ENCODE measurements at places on chromosomes 13 and 19. TPM values are rescaled to one million over a fixed set of nuclear protein-coding genes. Genes with fewer than 3 reads are reported as not detected.

Gene RNF113B
- polyA plus RNA-seq = not detected

Gene ATP12A
- polyA plus RNA-seq = 2.2 TPM

Gene LYPD5
- polyA plus RNA-seq = 3.2 TPM

Gene C1QTNF9B
- polyA plus RNA-seq = 0.34 TPM

Gene CNN2
- polyA plus RNA-seq = 127 TPM

DNA sequence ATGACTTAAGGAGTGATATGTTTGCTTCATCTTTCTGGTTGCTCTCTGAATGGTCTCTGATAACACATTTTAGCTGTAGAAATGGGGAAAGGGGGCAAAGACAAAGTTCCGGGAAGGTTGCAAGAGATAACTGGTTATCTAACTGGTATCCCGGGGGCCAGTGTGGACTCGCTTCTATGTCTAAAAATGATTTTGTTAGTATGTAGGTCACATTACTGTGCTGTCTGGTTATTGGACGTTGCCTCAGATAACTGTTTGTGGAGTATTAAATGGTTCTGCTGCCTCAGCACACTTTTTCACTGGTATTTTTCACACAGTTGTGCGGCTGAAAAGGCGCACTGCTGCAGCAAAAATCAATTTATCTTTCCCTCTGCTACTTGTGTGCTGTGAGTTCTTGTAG is 63.0 kb upstream of the ZNF536 start:
- DNase-seq = no peak

DNA sequence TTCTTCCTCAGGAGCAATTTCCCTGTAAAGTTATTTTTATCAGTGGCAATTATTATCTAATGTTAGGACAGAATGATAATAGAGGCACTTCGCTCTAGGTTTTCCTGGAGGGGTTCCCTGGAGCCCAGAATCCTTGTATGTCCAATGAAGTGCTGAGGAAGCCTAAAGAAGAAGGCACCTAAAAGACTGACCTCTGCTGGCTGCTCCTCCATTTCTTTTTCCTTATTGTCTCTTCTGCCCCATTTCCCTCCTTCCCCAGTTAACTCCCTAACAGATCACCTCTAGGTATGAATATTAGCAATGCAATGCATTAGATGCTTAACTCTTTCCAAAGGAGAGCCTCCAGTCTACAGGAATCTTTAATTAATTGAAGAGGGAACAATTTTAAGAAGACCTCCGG is 985.4 kb downstream of the DIAPH3 start:
- no peak for DNase-seq

DNA sequence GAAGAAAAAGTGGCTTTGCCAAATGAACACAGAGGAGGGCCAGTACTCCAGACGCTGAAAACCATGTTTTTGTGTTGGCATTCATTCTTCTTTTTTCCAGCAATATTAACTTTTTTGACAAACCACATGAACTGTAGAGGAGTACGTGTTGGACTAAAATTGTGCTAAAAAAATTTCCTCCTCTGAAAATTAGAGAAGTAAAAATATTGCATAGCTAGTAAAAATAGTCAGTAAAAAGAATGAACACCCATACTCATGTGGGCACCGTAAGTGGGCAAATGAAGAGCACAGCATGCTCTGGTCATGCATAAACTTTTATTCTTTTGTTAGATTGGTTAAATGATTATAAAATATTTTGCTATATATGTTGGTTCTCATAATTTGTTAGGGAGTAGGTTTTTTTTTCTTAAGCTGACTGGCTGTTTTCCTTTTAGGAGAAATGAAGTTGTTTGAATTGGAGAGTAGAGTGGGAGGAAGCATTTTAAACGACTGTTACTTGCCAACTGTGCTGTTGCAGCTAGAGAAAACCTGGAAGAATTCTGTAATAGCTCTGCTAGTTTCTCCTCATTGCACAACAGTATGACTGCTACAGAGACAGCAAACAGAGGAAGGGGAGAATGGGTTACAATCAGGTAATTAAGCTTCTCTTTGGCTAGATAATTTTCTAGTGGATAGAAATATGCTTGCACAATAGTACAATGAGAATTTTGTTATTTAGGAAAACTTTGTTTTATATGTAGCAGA is 222.4 kb downstream of the KCTD12 start:
- DNase-seq = no peak

- DNase-seq = no peak
Measured at GRCh38 chr13:109610517-109610916, 175.9 kb downstream of the IRS2 start.

GRCh38 chr13:32454886-32455593 is 27.1 kb upstream of the N4BP2L1 start:
- DNase-seq = no peak

GRCh38 chr19:16085115-16085514 is 8.8 kb downstream of the TPM4 start:
- DNase-seq = no peak

- DNase-seq = no peak
Measured at GRCh38 chr19:49212016-49212701, 54.6 kb downstream of the TRPM4 start.

DNA sequence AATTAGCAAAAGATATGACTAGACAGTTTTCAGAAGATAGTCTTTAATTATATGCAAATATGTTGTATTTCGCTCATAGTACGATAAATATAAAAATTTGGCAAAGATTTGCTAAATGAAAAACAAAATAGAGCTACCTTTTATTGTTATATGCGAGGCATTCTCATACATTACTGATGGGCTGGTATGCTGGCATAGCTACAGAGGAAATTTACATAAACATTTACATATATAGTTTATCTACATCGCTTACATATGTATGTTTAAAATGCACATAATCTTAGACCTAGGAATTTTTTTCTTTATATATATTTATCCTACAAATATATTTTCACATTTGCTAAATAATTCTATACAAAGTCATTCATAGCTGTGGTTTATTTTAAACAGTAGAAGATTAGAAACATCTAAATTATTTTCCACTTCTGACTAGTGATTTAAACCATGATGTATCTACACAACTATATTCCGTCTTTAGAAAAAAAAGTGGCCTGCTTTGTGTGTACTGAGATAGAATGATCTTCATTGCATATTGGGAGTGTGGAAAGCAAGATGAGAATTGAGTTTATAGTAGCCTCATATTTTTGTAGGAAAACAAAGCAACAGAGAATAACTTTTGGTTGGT is 1345.0 kb upstream of the SLC10A2 start:
- no peak for DNase-seq

GRCh38 chr13:93715866-93716265 is 489.3 kb downstream of the GPC6 start:
- no peak for DNase-seq

All from thymus (tissue), 14 donors.